Fibroblast of skin of abdomen (primary cell): ENCODE measurements at places on chromosomes 7 and 10.

DNA sequence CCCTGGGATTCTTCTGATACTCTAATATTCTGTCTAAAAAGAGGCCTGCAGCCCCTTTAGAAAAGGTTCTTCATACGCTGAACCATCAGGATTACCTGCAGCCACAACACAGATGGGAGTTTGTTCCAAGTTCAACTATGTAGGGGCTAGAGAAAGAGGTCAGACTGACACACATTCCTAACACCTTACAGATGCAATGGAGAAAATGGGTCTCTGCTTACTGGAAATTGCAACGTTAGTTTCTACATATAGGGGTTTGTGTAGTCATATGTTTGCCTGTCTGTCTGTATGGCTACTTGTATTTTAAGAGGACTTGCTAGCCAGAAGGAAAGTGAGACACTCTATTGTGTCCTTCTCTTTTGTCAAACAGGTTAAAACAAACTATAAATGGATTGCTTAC lies 618.5 kb downstream of the INHBA start:
- DNase-seq, result peak; percentile 35

- no peak for DNase-seq
Measured at GRCh38 chr10:61612009-61612408, 50.7 kb upstream of the CABCOCO1 start.

DNA sequence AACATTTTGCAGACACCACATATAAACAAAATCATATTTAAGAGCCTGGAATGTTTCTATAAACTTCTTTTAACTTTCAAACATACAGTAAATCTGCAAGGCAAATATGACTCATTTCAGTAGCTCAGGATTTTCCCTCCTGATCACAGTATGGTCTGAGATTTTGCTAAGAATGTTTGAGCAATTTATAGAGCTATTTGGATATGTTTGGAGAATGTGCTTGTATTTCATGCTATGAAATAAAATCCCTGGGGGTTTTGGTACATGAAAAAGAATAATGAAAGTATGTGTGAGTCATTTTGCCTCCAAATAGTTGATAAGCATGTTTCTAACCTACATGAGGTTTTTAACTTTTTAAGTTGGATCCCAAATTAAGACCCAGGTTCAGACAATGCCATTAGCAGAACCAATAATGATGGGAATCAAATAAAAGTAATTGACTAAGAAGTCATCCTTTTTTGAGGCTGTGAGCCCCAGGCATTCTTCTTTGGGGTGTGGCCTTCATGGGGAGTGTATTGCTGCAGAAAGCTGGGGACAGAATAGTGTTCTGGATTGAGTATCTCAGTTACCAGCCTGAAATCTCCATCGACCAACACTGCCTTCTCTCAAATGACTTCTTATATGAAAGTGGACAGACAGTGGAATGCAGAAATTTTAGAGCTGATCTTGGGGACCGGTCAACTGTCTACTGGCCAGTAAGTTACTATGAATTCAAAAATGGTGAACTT lies 66.1 kb upstream of the AGBL3 start:
- peak; percentile 97 for DNase-seq

DNA sequence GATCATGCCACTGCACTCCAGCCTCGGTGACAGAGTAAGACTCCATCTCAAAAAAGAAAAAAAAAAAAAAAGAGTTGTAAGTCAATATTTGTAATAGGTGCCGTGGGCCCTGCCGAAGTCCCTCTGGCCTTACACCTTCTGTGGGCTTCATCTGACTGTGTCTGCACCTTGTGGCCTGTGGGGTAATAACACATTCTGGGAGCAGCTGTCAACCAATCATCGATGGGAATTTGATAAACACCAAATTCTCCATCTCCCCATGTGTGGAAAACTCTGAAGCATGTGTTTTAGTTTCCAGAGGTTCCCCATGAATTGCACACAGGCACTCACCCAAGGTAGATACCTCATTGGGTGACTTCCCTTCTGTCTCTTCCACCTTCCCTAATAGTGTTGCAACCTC lies 10.8 kb downstream of the ZNF394 start:
- no peak for DNase-seq

DNA sequence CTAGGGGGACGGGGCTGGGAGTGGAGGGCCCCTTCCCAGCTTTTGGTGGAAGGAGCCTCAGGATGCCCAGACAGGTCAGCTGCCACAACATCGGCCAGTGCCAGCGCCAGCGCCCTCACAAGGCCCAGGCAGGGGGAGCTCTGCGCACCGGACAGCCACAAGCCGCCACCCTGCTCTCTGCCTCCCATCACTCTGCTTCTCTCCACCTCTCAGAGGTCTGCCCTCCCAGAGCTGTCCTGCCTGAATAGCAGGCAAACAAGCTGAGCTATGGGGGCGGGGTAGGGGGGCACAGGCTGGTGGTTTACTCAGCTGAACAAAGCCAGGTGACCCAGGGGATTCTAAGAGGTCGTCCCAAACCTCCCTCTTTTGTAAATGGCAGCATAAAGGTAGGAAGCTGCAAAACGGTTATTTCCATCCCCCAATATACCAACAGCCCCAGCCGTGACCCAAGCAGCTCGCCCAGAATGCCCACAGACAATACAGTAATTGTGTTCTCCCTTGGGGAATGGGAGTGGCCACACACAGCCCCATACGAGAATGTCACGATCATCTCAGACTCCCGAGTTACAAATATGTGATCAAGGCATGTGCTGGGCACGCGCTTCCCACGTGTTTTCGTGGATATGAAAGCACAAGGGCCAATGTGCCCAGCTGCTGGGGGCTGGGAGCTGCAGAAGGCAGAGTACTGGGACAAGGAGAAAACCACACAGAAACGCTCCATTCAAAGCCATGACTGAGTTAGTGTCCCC lies 19.7 kb downstream of the FAM53B start:
- peak; percentile 13 for DNase-seq

- no peak for DNase-seq
Measured at GRCh38 chr7:45968856-45969541, 47.9 kb upstream of the IGFBP3 start.

DNA sequence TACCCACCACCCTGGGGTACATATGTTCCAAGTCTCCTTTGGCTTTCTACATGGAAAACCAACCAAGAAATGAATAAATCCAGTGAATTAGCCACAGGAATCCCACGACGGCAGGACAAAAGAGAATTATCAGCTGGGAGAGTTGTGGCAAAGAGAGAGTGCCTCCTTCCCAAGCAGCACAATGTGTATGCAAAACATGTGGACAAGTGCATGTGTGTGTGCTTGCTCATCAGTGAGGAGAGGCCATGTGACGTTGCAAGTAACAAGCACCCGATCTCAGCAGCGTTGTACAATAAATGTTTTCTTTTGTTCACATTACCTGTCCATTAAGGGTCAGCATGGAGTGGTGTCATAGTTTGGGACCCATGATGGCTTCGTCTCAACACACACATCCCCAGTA lies 50.0 kb upstream of the EMX2 start:
- DNase-seq, result peak; percentile 65

- peak; percentile 52 for DNase-seq
Measured at GRCh38 chr10:94320285-94320914, 42.3 kb downstream of the NOC3L start.

- DNase-seq, result no peak
Measured at GRCh38 chr10:58179238-58179637, 88.5 kb downstream of the IPMK start.

- DNase-seq, result no peak
Measured at GRCh38 chr7:138285129-138285528, 174.9 kb upstream of the TRIM24 start.
